ENCODE measurements at places on chromosomes 2 and 18.

DNA sequence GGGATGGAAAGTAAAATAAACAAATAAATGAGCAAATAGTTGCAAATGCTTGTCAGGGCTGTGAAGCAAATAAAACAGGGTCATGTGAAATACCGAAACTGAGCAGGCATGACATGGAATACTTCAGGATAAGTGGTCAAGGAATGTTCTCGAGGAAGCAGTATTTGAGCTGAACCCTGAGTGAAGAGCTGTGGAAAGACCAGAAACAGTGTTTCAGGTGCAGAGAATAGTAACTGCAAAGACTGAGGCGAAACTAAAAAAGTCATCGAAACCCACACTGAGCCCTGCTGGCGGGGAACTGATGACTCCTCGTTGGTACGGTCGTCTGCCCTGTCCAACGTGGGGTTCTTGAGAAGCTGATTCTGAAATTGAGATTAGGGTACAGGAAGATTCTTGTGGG lies 27.2 kb upstream of the MYCN start:
- DNase-seq, result no peak

GRCh38 chr2:6957910-6958615 lies 40.9 kb downstream of the RNF144A start:
- no peak for DNase-seq

- DNase-seq, result no peak
Measured at GRCh38 chr2:24652265-24653182, 140.7 kb downstream of the PTRHD1 start.

DNA sequence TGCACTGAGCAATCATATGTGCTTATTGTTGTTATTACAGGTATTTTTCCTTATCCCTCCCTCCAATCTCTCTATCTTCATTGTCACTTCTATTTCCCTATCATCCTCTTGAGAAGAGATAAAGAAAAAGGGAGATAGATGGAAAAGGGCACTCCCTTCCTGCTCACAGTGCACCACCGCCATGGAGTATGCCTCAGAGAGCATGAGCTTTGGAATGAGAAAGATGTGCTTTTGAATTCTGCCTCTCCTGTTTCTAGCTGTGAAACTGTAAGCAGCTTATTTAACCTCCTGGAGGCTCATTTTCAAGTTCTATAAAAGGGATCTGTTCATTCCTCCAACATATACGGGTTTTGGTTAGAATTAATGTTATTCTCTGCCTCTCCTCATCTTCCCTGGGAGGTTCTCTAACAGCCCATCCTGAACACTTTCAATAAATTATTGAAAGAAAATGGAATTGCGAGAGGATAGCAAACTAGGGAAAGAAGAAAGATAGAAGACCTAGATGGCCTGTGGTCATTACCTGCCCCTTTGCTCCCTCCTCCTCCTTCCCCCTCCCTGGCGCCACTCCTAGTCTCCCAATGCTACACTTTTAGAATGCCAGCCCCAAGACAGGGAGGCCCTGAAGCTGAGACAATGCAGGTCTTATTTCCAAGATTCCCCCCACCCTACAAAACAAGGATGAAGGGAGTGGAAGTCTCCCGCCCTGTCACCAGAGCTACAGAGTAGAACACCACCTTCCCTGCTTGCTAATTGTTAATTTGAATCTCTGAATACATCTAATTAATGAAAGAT lies 37.8 kb downstream of the FIGN start:
- DNase-seq, result no peak

- no peak for DNase-seq
Measured at GRCh38 chr2:219002395-219003266, 9.4 kb upstream of the CRYBA2 start.

GRCh38 chr2:58866040-58866439 lies 624.9 kb upstream of the FANCL start:
- DNase-seq, result no peak

DNA sequence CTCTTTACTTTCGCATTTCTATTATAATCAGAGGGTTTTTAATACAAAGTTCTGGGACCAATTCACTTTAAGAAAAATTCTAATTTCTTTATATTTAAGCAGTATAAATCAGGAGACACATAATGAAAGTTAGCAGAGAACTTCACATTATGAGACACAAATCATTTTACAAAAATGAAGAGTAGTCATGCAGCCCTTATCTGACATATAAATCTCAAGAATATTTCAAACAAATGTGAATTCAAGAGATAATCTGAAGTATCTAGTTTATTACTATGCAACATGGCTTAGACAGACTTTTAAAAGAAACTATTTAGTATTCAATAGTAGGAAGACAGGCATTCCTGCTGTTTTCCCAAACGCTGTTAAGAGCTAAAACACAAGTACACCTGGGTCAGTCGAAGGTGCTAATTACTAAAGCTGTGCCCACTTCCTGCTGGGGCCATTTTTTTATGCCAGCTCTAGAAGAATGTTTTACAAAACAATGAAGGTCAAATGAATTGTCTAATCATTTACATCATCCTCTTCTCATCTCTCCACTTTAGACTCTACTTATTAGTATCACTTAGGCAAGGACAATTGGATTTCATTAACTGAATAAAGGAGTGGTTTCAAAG lies 40.2 kb downstream of the CWC22 start:
- no peak for DNase-seq

- no peak for DNase-seq
Measured at GRCh38 chr18:80191264-80191663, 56.0 kb downstream of the PARD6G start.

- DNase-seq, result no peak
Measured at GRCh38 chr2:50108245-50108644, 923.7 kb downstream of the NRXN1 start.

GRCh38 chr2:215136669-215137328 lies 1.6 kb downstream of the ABCA12 start:
- no peak for DNase-seq

DNA sequence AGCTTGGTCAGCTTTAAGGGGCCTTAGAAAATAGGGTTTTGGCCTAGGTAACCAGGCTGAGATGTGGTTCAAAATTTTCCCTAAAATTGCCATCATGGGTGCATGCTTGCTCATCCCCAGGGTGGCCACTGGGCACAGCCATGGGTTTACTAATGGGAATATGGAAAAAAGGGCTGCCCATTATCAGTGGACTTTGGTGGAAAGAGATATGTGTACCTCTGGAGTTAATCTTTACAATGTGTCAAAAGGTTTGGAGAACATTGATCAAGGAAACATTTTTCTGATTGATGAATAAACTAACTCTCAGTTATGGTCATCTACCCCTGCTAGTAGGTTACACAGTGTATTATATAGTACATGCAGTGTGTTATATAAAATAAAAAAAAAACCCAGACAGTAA lies 13.1 kb downstream of the KDM3A start:
- no peak for DNase-seq

- no peak for DNase-seq
Measured at GRCh38 chr2:197996583-197996982, 192.2 kb downstream of the PLCL1 start.

GRCh38 chr2:229485857-229486256 lies 214.8 kb upstream of the PID1 start:
- DNase-seq, result no peak

Measured in activated CD8-positive, alpha-beta memory T cell treated with anti-CD3 and anti-CD28 coated beads for 1 hour (primary cell).